ENCODE measurements at places on chromosomes 4 and X.
A peak's percentile ranks its signal among the peaks of the same experiment; 100 is the strongest.

DNA sequence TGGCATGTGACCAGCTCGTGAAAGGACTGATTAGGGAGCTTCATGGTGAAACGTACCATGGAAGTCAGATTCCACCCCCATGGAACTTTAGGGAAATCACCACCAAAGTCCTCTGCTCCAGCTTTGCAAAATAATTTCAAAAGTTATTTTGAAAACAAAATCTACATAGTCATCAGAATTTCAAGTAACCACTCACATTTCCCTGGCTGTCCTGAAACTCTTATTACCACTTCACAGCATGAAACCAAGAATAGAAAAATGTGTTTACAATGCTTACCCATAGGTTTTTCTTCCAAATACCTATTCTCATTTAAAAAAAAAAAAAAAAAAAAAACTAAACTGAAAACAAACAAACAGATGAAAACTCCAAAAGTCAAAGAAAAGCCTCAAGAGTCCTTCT, 198.7 kb downstream of the PDGFRA start:
- no peak for DNase-seq

DNA sequence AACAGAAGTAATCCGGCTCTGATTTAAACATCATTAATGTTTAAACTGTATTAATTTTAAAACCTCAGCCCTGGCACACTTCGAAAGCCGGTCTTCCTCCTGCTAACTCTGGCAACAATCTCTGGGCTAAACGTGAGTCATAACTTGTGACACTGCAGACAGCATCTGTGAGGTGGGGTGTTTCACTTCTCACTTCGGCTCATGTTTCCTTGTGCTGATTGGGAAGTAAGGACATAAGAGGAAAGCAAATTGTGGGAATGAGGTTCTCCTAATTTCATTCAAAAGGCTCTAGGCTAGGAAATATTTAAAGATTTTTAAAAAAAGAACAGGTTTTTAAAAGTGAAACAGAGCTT, 139.9 kb upstream of the USP9X start:
- peak; percentile 84 for DNase-seq

GRCh38 chr4:123452616-123453015, 56.0 kb downstream of the SPRY1 start:
- DNase-seq, result peak; percentile 91

DNA sequence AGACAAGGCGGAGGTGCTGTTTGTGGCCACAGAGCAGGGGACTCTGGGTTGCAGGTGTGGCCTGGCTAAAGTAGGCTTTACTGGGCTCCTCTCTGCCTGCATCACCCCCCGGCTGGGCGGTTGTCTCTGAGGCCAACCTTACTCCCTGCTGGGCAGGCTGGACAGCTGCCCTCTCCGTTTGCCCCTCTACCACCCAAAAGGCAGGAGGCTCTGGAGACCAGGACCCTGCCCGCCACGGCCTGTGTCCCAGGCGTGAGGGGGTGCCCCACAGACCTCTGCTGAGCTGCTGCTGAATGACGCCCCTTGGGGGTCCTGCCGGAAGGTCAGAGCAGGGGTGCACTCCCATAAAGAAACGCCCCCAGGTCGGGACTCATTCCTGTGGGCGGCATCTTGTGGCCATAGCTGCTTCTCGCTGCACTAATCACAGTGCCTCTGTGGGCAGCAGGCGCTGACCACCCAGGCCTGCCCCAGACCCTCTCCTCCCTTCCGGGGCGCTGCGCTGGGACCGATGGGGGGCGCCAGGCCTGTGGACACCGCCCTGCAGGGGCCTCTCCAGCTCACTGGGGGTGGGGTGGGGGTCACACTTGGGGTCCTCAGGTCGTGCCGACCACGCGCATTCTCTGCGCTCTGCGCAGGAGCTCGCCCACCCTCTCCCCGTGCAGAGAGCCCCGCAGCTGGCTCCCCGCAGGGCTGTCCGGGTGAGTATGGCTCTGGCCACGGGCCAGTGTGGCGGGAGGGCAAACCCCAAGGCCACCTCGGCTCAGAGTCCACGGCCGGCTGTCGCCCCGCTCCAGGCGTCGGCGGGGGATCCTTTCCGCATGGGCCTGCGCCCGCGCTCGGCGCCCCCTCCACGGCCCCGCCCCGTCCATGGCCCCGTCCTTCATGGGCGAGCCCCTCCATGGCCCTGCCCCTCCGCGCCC, 920 bp downstream of the HTT-AS start:
- DNase-seq, result no peak

- DNase-seq, result no peak
These were observed 74.7 kb downstream of the HCCS start for GRCh38 chrX:11185861-11186260.

- no peak for DNase-seq
These were observed 1491.6 kb downstream of the TECRL start for GRCh38 chr4:62917649-62918048.

- peak; percentile 78 for DNase-seq
These were observed 100.2 kb upstream of the TMEM164 start for GRCh38 chrX:109902665-109903064.

- peak; percentile 30 for DNase-seq
These were observed 594.2 kb downstream of the STPG2 start for GRCh38 chr4:97548943-97549583.

- DNase-seq, result peak; percentile 10
These were observed 168.7 kb downstream of the DLG3 start for GRCh38 chrX:70613295-70613694.

- DNase-seq, result no peak
These were observed 32.7 kb downstream of the TMEM47 start for GRCh38 chrX:34624416-34624815.

GRCh38 chr4:141132072-141132708, 1.1 kb downstream of the RNF150 start:
- peak; percentile 19 for DNase-seq

- peak; percentile 54 for DNase-seq
These were observed 1.5 kb downstream of the TRIM2 start for GRCh38 chr4:153205757-153206156.

DNA sequence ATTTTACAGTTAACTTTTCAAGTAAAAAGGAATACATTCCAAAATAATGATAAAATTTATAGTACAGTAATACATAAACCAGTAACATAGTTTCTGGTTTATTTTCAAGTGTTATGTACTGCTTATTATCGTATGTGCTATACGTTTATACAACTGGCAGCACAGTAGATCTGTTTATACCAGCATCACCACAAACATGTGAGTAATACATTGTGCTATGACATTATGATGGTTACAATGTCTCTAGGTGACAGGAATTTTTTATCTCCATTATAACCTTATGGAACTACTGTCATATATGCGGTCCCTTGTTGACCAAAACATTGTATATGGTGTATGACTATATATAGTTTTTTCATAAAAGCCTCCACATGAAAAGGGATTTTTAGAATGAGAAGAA, 256.9 kb downstream of the ANKRD50 start:
- DNase-seq, result no peak

DNA sequence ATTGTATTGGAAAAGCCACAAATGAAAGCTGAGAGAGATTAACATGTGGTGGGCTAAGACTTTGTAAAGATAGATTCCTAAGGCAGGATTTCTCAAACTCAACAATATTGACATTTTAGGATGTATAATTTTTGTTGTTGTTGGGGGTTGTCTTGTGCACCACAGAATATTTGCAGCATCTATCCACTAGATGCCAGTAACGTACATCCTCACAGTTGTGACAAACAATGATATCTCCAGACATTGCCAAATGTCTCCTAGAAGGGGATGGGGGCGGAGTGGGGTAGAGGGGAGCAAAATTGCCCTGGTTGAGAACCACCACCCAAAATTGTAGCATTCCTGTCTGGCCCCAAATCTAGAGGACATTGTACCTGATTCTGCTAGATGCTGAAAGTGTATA, 14.7 kb upstream of the CBR4 start:
- peak; percentile 77 for DNase-seq

- no peak for DNase-seq
These were observed 511.0 kb upstream of the KLHL4 start for GRCh38 chrX:87006561-87006960.

DNA sequence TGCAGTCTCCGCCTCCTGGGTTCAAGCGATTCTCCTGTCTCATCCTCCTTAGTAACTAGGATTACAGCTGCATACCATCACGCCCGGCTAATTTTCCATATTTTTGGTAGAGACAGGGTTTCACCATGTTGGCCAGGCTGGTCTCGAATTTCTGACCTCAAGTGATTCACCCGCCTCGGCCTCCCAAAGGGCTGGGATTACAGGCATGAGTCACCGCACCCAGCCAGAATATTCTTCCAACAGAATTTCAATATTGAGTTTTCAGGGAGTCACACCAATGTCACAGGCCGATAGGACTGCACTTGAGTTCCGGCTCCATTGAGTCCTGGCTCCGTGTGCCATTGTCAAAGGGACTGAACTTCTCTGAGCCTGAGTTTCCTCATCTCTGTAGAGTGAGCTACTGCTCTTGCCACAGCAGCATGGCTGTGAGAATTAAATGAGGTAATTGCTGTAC, 82.9 kb downstream of the CLCN4 start:
- peak; percentile 55 for DNase-seq

- peak; percentile 75 for DNase-seq
These were observed 177.3 kb upstream of the SLIT2 start for GRCh38 chr4:20074450-20074849.

- peak; percentile 59 for DNase-seq
These were observed 5.1 kb upstream of the GABRQ start for GRCh38 chrX:152632445-152633097.

DNA sequence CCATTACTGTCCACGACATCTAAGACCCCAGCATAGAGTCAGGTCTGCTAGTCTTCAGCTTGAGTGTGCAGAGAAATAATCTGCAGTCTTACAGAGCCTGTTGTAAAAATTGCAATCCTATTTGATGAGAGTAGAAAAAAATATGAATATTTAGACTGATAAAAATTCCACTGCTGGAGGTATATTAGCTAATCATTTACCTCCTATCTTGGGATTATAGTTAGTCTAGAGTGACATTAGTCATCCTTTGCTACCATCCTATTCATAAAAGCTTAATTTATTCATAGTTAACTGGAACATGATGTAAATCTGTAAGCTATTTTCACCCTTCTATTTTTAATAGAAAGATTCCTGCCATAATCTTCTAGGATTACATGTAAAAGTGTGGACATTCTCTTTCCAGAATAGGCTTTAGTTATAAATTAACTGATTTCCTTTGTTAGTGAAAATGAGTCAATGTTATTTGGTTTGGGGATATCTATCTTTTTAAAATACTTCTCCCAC, 26.7 kb downstream of the C4orf54 start:
- DNase-seq, result no peak

- DNase-seq, result no peak
These were observed 30.8 kb downstream of the MRPL1 start for GRCh38 chr4:77893451-77893850.

DNA sequence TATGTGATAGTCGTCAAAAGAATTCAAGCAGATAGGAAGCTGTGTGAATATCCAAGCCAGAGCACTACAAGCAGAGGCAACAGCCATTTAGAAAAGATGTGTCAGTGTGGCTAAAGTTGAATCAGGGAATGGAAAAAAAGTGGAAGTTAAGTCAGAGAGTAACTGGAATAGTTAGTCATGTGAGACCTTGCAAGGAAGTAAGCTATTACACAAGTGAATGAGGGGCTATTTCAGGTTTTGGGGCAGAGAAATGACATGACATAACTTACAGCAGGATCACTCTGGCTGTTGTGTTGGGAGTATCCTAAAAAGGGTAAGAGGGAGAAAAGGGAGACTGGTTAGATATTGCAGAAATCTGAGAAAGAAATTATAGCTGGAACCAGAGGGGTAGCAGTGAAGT, 236.6 kb upstream of the PCDH18 start:
- no peak for DNase-seq

- DNase-seq, result peak; percentile 74
These were observed 45.9 kb downstream of the HMGB2 start for GRCh38 chr4:173288296-173288695.

DNA sequence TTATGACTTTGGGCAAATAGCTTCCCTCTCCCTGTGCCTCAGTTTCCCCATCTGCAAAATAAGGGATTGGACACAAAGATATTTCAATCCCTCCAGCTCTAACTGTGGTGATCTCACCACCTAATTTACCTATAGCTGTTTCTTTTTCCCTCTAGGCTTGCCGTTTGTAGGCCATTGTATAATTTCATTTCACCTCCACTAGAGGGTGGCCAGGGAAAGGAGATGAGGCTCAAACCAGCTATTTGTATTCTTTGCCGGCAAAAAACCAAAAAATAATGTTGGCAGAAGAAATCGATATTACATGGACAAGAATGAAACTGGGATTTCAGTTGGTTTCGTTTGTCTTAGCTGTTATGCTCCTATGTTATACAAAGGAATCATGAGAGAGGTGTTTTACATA, 36.1 kb upstream of the DOCK11 start:
- DNase-seq, result peak; percentile 64

Data from choroid plexus epithelial cell (primary cell).